ENCODE measurements at places on chromosomes 12 and 14.

- DNase-seq: no peak
- H3K27ac ChIP-seq: no peak overlapping the region
- no peaks in the 10 kb centered on the region for H3K27me3 ChIP-seq
- H3K36me3 ChIP-seq: peaks cover 29% of the 10 kb centered on the region
Observed at GRCh38 chr14:96286251-96286650, 30.2 kb downstream of the BDKRB1 start.

DNA sequence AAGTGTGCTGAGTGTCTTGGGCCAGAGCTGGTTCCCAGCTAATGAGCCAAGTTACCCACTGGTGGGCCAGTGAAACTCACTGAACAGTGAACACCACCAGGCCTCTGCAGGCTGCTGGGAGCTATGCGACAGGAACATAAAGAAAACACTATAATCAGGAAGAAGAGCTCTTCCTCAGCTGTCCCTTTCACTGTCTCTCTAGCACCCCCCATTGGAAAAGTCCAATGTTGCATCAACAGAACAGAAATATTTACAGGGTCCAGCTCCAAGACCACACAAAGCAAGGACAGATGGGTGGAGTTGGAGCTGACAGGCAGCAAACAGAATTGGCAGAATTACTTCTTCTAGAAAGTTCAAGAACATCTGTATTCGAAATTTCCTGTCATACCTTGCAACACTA lies 903.6 kb upstream of the TMEM132C start:
- H3K27me3 ChIP-seq: no peaks in the 10 kb centered on the region
- no peak for DNase-seq
- H3K27ac ChIP-seq: no peak overlapping the region
- H3K4me3 ChIP-seq: no peak overlapping the region
- no peaks in the 10 kb centered on the region for H3K4me1 ChIP-seq

DNA sequence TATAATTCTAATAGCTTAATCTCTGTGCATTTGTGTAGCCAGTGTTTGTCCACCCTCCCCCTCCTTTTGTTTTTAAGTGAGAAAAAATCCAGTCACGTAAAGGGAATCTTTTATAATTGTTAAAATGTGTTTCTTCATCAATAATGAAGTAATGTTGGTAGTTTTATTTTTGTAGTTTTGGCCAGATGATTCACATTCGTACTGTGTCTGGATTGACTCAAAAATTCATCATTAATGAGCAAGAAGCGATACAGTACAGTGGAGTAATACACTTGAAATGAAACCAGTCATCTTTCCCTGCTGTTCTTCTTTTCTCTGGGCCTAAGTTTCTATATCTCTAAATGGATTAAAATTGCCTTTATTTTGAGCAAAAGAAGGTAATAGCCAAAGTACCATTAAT lies 86.5 kb downstream of the SRGAP1 start:
- no peaks in the 10 kb centered on the region for H3K27me3 ChIP-seq
- DNase-seq: no peak
- H3K4me3 ChIP-seq: no peak overlapping the region

DNA sequence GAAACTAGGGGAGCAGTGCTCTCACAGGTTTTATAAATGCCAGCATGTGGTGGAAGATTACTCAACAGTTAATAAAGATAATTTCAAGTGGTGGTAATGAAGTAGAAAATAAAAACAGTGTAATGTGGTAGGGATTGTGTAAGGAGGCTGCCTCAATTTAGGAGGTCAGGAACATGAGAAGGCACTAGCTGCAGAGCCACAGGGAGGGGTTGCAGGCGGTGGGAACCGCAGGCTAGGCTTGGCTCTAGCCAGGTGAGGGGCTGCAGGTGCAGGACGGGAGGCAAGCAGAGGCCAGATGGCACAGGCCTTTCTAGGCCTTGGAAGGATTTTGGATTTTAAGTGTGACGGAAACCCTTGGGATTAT lies 768 bp downstream of the METTL25 start:
- H3K4me3 ChIP-seq: peak overlapping the region; percentile 80
- H3K27ac ChIP-seq: peak overlapping the region; percentile 93
- peaks cover 19% of the 10 kb centered on the region for H3K4me1 ChIP-seq
- DNase-seq: no peak
- H3K27me3 ChIP-seq: no peaks in the 10 kb centered on the region

- peak overlapping the region; percentile 58 for H3K27ac ChIP-seq
- DNase-seq: no peak
- no peaks in the 10 kb centered on the region for H3K27me3 ChIP-seq
- peaks cover 41% of the 10 kb centered on the region for H3K4me1 ChIP-seq
- H3K4me3 ChIP-seq: peak overlapping the region; percentile 52
- H3K36me3 ChIP-seq: no peaks in the 10 kb centered on the region
Observed at GRCh38 chr14:102316338-102316742, 3.2 kb upstream of the ZNF839 start.

DNA sequence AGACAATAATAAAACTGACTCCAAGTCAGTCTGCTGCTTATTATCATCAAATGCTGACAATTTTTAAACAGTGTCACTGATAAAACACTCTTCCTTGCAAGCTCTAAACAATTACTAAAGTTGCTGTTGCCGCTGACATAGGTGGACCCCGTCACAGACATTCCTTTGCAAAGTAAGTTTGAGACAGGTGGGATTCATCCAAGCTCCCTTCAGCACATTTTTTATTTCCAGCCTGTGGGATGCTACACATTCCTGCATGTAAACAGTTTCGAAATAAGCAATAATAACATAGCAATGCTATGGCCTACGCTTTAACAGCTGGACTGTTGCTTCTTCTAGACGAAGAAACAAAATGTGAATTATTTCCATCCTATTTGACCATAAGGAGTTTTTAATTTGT lies 85.4 kb upstream of the HIF1A start:
- H3K4me1 ChIP-seq: no peaks in the 10 kb centered on the region
- H3K27ac ChIP-seq: no peak overlapping the region
- no peak for DNase-seq
- no peaks in the 10 kb centered on the region for H3K36me3 ChIP-seq
- H3K27me3 ChIP-seq: no peaks in the 10 kb centered on the region

GRCh38 chr14:61132894-61133293 lies 148.2 kb downstream of the TMEM30B start:
- H3K4me1 ChIP-seq: no peaks in the 10 kb centered on the region
- no peaks in the 10 kb centered on the region for H3K27me3 ChIP-seq
- H3K27ac ChIP-seq: no peak overlapping the region
- DNase-seq: no peak
- no peak overlapping the region for H3K4me3 ChIP-seq
- H3K36me3 ChIP-seq: no peaks in the 10 kb centered on the region

DNA sequence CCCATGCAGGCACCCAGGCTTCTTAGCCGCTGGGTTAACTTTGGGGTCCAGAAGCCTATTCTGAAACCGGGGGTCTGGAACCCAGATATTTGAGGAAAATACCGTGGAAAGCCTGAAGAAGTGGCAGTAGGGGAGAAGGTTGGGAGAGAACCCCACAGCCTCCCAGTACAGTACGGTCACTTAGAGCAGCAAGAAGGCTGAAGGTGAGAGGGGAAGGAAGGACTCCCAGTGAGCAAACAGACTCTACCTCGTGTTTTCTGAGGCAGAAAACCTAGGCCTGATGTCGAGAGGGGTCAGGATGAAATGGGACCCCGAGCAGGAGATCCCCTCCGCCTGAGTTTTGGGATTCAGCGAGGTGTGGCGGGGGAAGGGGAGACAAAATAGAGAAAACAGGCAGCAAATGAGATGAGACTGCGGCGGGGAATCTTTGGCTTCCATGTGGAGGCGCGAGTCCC lies 10.7 kb upstream of the CALCOCO1 start:
- peaks cover 16% of the 10 kb centered on the region for H3K27me3 ChIP-seq
- DNase-seq: no peak
- H3K36me3 ChIP-seq: no peaks in the 10 kb centered on the region
- no peak overlapping the region for H3K27ac ChIP-seq

DNA sequence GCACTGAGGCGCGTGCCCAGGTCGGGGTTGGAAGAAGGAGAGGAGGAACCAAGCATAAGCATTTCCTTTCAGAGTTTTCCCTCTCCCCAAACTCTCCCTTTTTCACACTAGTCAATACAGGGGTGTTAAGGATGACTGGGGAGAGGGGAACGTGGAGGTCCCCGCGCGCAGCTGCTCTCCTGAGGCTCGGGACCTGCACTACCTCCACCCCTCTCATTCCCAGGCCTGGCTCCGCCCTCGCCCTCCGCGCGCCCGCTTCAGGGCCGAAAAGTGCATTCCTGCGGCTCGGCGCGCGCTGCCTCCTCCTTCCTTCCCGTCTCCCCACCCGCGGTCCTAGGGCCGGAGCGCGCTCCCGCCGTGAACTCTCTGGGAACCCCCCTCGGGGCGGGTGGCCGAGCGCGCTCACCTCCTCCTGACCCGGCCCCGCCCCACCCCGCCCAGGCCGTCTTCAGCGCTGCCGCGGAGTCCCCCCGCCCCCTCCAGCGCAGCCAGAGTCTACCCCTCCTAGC lies 11.3 kb downstream of the RARG start:
- H3K4me1 ChIP-seq: peaks cover 66% of the 10 kb centered on the region
- peak; percentile 74 for DNase-seq
- peak overlapping the region; percentile 87 for H3K27ac ChIP-seq
- H3K27me3 ChIP-seq: no peaks in the 10 kb centered on the region
- peak overlapping the region; percentile 78 for H3K4me3 ChIP-seq
- no peaks in the 10 kb centered on the region for H3K36me3 ChIP-seq

DNA sequence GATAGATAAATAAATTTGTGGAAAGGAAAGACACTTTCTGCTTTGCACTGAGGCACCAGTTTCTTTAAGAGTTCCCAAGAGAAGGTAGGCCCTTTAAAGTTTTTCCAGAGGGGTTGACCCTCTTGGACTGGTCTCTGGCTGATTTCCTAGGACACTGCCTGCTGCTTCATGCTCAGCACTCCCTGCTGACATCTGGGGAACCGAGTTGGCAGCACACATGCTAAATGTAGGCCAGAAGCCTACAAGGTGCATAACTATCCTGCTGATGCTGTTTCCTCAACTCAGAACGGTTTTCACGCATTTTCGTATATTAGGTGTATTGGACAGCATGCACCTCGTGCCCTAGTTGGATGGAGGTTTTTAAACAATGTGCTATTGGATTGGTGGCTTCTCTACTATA lies 887.2 kb upstream of the SEL1L start:
- H3K4me1 ChIP-seq: no peaks in the 10 kb centered on the region
- H3K36me3 ChIP-seq: no peaks in the 10 kb centered on the region
- DNase-seq: no peak
- H3K27ac ChIP-seq: no peak overlapping the region

DNA sequence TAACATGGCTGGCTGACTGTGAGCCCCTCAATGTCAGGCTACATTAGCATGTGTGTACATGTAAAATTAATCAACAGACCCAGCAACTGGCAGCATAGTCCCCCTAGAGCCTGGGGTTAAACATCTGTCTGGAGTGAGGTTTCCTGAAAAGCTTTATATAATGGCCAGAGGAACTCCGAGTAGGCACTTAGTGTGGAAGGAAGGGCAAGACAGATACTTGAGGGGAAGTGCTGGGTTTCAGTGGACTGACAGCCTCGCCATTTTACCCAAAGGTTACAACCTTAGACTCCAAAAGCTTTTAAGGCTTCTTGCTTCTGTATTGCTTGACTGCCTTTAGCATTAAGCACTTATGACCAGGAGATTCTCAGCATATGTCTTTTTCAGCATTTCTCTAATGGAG lies 430.8 kb downstream of the FLRT2 start:
- H3K4me3 ChIP-seq: no peak overlapping the region
- H3K27ac ChIP-seq: no peak overlapping the region
- H3K27me3 ChIP-seq: no peaks in the 10 kb centered on the region
- DNase-seq: no peak
- H3K36me3 ChIP-seq: no peaks in the 10 kb centered on the region

GRCh38 chr12:111745211-111745610 lies 21.5 kb upstream of the ALDH2 start:
- no peak for DNase-seq
- no peak overlapping the region for H3K4me3 ChIP-seq
- no peak overlapping the region for H3K27ac ChIP-seq
- no peaks in the 10 kb centered on the region for H3K4me1 ChIP-seq

DNA sequence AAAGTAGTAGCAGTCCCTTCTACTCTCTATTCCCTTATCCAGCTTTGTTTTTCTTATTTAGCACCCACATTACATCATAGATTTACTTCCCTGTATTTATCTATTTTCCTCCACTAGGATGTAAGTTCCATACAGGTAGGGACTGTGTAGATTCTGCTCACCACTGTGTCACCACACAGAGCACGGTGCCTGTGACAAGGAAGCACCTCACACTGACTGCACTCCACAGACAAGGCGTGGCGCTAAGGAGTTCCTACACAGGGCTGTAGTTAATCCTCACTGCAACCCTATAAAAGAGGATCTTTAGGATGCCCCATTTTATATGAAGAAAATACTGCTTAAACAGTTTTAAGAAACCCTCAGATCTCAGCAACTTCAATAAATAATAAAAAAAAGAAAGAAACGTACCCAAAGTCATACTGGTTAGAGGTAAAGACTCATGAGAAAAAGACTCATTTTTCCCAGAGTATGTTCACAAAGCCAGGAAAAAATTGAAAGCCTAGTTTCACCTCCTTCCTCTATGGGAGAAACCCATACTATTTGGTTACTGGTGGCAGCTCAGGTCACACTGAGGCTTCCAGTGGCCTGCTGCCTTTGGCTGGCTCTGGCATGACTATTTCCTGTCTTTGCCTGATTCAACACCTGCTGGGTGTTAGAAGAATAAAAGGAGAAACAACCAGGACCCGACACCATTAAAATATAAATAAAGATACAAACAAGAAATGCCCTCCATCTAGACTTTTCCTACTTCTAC lies 36.9 kb downstream of the RAD9B start:
- no peak overlapping the region for H3K4me3 ChIP-seq
- no peaks in the 10 kb centered on the region for H3K4me1 ChIP-seq
- H3K27me3 ChIP-seq: no peaks in the 10 kb centered on the region
- DNase-seq: no peak
- H3K27ac ChIP-seq: no peak overlapping the region
- H3K36me3 ChIP-seq: peaks cover 50% of the 10 kb centered on the region

- peaks cover 3% of the 10 kb centered on the region for H3K4me1 ChIP-seq
- no peak for DNase-seq
- no peaks in the 10 kb centered on the region for H3K27me3 ChIP-seq
Observed at GRCh38 chr14:97788846-97789526, 991.8 kb downstream of the VRK1 start.

GRCh38 chr12:49491823-49492222 lies 47.0 kb upstream of the KCNH3 start:
- no peak overlapping the region for H3K4me3 ChIP-seq
- no peaks in the 10 kb centered on the region for H3K4me1 ChIP-seq
- H3K27ac ChIP-seq: no peak overlapping the region
- no peaks in the 10 kb centered on the region for H3K36me3 ChIP-seq
- no peak for DNase-seq

DNA sequence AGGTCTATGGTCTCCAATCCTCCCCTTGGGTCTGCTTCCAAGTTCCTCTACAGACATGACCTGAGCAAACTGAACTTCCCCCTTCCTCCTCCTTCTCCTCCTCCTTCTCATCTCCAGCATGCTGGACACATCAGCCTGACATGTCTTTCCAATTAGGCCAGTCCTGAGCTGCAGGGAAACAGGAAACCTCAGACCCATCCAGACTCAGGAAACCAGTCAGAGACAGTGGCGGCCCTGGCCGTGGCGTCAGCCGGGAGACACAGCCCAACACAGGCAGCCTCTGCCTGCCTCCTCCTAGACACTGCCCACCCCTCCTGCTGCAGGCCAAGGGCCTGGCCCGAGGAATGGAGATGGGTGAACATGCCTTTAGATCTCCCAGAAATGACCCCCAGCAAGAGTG lies 468.8 kb downstream of the BCL11B start:
- H3K4me1 ChIP-seq: no peaks in the 10 kb centered on the region
- no peaks in the 10 kb centered on the region for H3K36me3 ChIP-seq
- no peak overlapping the region for H3K27ac ChIP-seq
- H3K4me3 ChIP-seq: no peak overlapping the region

- no peaks in the 10 kb centered on the region for H3K36me3 ChIP-seq
- H3K4me3 ChIP-seq: no peak overlapping the region
- DNase-seq: no peak
- H3K27ac ChIP-seq: no peak overlapping the region
- H3K4me1 ChIP-seq: no peaks in the 10 kb centered on the region
Observed at GRCh38 chr14:47590767-47591495, 84.5 kb downstream of the MDGA2 start.

Data from effector memory CD4-positive, alpha-beta T cell (primary cell).